ENCODE measurements at places on chromosomes 6 and 20. TPM values are rescaled to one million over a fixed set of nuclear protein-coding genes. Genes with fewer than 3 reads are reported as not detected.
A peak's percentile ranks its signal among the peaks of the same experiment; 100 is the strongest.

- no peaks in the 10 kb centered on the region for H3K36me3 ChIP-seq
- peak; percentile 57 for DNase-seq
- peak overlapping the region; percentile 90 for H3K27ac ChIP-seq
- peak overlapping the region; percentile 63 for H3K4me3 ChIP-seq
- H3K4me1 ChIP-seq = peaks cover 12% of the 10 kb centered on the region
Observed at GRCh38 chr6:31734821-31735406, 1.4 kb downstream of the CLIC1 start.

VPS52 gene
- polyA plus RNA-seq = 56.7 TPM

GRCh38 chr6:125871365-125871764 is 80.6 kb downstream of the NCOA7 start:
- no peaks in the 10 kb centered on the region for H3K4me1 ChIP-seq
- no peak overlapping the region for H3K27ac ChIP-seq
- DNase-seq = no peak
- H3K4me3 ChIP-seq = no peak overlapping the region

HCRTR2 gene
- polyA plus RNA-seq = 0.04 TPM

- peaks cover 2% of the 10 kb centered on the region for H3K4me1 ChIP-seq
- H3K27ac ChIP-seq = no peak overlapping the region
- H3K4me3 ChIP-seq = no peak overlapping the region
- no peaks in the 10 kb centered on the region for H3K36me3 ChIP-seq
- DNase-seq = no peak
Observed at GRCh38 chr20:13687815-13688214, 49.1 kb upstream of the TASP1 start.

- no peaks in the 10 kb centered on the region for H3K27me3 ChIP-seq
- peak; percentile 50 for DNase-seq
- H3K4me1 ChIP-seq = peaks cover 2% of the 10 kb centered on the region
- peak overlapping the region; percentile 83 for H3K27ac ChIP-seq
- peak overlapping the region; percentile 87 for H3K4me3 ChIP-seq
Observed at GRCh38 chr6:151452750-151453427, 963 bp upstream of the RMND1 start.

DNA sequence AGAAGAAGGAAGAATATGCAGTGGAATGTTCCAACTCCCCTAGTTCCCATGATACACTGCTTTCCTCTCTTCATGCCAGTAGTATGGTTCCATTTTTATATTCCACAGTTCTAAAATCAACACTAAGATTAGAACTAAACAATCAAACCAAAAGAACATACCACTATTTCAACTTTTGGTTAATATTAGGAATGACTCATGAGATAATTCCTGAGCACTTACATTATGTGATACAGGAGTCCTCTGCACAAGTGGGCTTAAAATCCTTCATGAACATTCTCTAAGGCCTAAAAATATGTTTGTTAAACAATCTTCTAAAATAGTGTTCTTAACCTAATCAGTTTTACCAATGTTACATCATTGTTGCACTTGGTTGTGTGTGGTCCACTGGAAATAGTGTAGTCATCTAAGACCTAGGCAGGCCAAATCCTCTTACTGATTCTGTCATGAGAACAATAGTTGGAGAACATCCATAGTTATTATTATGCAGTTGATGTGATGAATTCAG is 30.3 kb upstream of the RCAN2 start:
- H3K4me3 ChIP-seq = no peak overlapping the region
- no peaks in the 10 kb centered on the region for H3K36me3 ChIP-seq
- H3K4me1 ChIP-seq = peaks cover 5% of the 10 kb centered on the region
- no peaks in the 10 kb centered on the region for H3K27me3 ChIP-seq
- DNase-seq = no peak
